ENCODE measurements at places on chromosomes 1 and 21.

DNA sequence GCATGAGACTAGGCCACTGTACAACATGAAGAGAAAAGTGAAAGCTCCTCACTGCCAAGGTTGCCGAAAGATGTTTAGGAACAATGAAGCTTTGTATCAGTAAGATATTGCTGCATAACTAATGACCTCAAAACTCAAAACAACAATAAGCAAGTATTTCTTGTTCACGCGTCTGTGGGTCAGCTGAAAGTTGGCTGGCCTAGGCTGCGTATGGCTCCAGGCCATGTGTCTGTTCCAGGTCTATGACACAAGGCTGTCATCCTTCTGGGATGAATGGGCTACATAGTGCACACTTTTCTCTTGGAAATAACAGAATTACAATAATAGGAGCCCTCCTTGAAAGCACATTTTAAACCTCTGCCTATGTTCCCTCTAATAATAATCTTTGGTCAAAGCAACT is 515.9 kb downstream of the PLPP3 start:
- DNase-seq: no peak

DNA sequence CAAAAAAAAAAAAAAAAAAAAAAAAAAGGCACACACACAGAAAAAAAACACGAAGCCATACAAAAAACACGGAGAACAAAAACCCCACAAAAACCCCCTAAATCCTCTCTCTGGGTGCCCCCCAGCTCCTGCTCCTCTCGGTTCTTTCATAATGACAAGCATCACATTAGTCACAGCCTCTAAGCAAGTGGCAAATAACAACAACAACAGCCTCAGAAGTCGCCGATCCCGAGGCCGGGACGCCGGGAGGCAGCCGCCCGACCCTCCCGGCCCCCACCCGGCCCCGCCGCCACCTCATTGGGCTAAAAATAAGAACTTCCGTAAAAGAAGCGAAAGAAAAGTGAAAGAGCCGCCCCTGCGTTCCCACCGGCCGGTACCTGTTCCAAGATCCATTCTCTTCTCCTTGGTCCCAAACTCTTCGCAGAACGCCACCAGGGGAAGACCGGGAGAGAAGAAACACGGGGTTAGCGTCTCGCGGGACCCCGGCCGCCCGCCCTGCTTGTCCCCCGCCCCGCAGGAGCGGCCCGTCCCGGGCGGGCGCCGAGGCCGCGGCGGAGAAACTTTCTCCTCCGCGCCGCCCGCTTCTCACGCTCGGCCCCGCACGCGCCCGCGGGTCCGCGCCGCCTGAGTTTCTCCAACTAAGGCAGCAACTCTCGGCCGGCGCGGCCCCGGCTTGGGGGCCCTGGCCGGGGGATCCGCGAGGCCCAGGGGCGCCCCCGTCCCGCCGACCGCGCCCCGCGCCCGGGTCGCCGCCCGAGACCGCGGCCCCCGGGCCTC is 102.8 kb downstream of the CASZ1 start:
- peak; percentile 64 for DNase-seq

- DNase-seq: no peak
These were observed 15.4 kb downstream of the RALGPS2 start for GRCh38 chr1:178740491-178740890.

- DNase-seq: no peak
These were observed 13.0 kb downstream of the UCK2 start for GRCh38 chr1:165840423-165840822.

DNA sequence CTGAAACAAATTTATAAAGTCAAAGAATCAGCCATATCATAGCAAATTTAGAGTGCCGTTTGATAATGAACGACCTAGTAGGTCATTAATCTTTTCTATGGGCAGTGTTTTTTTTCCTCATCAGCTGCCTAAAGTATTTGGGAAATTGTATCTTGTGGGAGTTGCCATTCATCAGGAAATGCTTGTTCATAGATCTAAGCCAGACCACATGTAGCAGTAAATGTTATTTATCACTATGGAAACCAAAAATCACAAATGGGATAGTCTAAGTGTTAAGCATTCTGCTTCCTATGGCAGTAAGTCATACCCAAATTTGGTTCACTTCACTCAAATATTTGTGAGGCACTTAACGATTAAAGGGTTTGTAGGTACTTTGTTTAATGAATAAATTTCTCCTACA is 52.9 kb downstream of the LRRC8D start:
- no peak for DNase-seq

GRCh38 chr1:48214820-48215219 is 7.7 kb upstream of the SLC5A9 start:
- no peak for DNase-seq

- no peak for DNase-seq
These were observed 80.1 kb upstream of the PUM1 start for GRCh38 chr1:31145648-31146047.

GRCh38 chr1:2049225-2049717 is 940 bp upstream of the PRKCZ start:
- DNase-seq: no peak

DNA sequence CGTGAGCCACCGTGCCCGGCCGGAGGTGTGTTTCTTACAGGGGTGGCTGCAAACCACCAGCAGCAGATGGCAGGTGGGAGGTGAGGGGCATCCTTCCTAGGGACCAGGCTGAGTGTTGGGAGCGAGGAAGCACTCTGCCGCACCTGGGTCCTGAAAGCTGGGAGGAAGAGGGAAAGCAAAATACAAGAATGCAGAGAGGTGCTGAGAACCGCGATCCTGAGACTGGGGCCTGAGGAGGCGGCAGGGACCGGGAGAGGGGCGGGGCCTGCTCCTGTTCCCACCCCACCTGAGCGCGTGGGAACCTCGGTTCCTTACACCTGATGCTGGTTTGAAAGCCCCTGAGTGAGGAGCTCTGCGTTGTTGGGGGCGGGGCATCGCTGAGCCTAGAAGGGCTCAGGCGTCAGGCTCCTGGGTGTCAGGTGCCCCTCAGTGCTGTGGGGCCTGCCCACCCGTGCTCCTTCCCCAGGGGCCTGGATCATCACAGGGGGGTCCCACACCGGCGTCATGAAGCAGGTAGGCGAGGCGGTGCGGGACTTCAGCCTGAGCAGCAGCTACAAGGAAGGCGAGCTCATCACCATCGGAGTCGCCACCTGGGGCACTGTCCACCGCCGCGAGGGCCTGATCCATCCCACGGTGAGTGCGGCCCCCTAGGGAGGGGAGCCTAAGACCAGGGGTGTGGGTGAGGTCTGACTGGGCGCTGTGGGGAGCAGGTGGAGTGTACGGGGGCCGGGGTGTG is 15.5 kb downstream of the TRPM2 start:
- peak; percentile 15 for DNase-seq

DNA sequence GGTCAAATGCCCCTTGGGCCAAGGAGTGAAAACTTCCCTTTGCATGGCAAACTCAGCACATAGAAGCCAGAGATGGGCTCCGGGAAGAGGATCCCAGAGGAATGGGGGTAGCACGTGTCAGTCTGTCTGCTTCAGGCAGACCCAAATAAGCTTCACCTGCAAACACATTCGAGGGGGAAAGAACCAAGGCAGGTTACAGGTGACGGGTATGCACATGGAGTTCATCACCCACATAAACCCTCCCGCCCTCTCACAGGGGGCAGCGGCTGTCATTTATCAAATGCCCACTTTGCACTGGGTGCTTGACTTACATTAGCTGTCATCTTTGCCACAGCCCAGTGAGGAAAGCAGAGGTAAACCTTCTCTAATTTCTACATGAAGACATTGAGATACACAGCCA is 73.0 kb upstream of the TLR5 start:
- DNase-seq: no peak

GRCh38 chr1:156376958-156377919 is 8.2 kb downstream of the RHBG start:
- no peak for DNase-seq

DNA sequence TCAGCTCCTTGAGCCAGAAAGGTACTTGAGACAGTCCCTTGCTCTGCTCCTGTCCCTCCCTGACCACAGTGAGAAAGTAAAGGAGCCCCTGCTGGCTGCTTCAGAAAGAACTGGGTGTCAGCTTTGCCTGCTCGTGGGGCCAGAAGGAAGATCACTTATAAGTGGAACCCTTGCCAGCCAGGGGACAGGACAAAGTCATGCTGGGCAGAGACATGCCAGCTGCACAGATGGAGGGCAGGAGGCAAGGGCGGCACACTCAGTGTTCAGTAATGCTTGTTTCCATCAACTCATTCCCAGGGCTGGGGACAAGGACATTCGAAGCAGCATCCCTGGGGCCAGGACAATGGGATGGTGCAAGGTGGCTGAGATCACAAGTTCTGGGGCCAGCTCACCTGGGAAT is 41.8 kb downstream of the NTPCR start:
- no peak for DNase-seq

DNA sequence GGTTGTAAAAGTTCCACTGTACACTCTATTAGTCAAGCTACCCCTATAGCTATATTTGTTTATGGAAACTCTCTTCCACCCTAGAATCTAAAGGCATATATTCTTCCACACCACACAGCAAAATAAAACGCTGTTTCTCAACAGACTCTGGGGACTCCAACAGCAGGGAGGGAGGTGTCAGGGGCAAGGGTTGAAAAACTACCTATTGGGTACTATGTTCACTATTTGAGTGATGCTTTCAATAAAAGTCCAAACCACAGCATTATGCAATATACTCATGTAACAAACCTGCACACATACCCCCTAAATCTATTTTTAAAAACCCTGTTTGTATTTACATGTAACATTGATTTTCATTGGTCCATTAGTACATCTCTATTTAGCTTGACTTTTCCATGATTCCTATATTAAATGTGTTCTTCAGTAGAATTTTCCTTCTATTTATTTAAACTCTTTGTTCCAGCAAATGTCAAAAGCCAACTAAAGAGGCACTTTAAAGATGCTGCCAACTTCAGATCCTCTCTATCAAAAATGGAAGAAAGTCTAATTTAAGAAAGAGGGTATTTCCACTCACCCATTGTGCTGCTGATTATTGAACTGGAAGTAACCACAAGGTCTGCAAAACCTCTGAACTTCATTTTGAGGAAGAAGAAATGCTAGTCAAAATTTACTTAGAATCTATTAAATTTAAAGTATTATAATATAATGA is 26.2 kb downstream of the RGS7 start:
- DNase-seq: no peak

DNA sequence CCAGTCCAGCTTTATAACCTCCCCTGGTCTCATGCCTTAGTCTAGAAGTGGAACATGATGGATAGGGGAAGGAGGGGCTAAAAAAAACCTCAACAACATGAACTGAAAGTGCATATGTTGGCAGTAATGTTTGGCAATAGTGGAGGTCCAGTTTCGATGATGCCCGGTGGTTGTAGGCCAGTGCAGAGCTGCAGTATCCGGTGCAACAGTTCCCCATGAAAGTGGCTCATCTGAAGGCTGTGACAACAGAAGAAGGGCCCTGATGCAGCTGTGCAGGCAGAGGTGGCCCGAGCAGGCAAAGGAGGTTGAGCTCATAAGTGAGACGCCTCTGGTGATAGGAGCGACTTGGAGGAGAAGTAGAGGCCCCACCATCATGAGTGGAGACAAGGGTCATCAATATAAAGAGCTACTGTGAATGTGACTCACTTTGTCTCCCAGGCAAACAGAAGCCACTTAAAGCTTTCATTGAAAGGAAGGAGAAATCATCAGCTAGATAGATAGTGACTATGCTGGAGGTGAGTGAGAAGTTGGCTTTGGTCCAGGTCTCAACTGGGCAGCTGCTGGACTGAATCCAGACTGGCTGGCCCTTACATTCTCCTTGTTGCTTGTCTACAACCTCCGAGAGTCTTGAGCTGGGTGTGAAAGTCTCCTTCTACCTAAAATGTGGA is 10.2 kb upstream of the CREG1 start:
- DNase-seq: peak; percentile 41

DNA sequence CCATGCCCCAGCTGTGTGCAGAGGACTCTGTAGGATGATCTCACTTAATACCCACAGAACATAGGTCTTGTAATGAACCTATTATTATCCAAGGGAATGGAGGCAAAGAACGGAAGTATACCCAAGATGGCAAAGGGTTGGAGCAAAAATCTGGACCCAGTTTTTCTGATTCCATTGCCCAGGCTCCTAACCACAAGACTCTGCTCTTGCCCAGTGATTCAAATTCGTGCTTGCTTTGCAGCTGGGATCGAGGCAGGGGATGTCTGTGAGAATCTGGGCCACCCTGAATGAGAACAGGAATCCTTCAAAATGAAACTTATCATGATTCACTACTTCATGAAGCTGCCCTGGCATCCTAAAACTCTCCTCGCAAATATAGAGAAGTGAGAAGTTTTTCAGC is 97.5 kb upstream of the KCNJ6 start:
- no peak for DNase-seq

GRCh38 chr1:181680332-181680731 is 197.0 kb downstream of the CACNA1E start:
- no peak for DNase-seq

DNA sequence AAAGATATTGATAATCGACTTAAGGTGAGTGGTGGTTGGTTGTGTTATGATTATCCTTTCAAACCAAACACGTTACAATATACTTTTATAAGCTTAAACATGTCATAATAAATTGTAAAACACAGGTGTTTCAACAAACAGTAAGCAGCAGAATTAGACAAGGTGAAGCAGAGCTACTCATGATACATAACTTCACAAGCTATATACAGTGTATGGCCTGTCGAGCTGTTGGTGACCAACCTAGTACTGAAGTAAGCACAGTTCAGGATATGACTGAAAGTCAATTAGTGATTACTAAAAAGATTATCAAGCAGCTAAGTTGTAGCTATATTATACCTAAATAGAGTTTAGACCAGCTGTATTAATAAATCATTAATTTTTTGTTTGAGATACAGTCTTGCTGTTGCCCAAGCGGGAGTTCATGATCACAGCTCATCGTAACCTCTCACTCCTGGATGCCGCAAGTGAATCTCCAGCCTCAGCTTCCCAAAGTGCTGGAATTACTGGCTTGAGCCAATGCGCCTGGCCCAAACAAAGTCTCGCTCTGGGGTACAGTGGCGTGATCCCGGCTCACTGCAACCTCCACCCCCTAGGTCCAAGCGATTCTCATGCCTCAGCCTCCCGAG is 148.1 kb downstream of the EIF4G3 start:
- no peak for DNase-seq

- DNase-seq: no peak
These were observed 23.2 kb upstream of the SLC30A1 start for GRCh38 chr1:211601982-211602670.

GRCh38 chr1:117654493-117655219 is 48.8 kb downstream of the TENT5C start:
- DNase-seq: no peak

DNA sequence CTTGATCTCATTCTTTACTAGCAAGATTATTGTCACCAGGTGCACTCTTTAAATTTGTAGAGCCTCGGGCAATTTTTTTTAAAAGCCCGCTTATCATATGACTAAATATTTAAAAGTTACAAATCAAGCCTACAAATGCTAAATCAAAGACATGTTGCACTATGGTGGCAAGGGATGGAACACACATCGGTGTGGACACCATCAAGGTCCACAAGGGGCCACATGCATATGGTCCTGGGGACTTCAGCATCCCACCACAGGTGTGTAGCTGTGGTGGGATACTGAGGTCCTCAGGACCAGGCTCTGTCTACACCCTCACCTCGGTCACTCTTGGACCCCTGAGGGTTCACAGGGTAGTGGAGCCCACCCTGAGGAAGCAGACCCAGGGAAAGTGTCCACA is 45.8 kb downstream of the FAM78B start:
- DNase-seq: no peak

- no peak for DNase-seq
These were observed 359.1 kb downstream of the BARHL2 start for GRCh38 chr1:90357995-90358394.

All from CD4-positive, alpha-beta T cell treated with Interleukin-15 for 1 hour (primary cell).